Endodermal cell (in vitro differentiated cells): ENCODE measurements at places on chromosomes 2 and 18. TPM values are rescaled to one million over a fixed set of nuclear protein-coding genes. Genes with fewer than 3 reads are reported as not detected.

The GPR155 gene
- total RNA-seq: 0.88 and 1.2 TPM in 2 replicates

GRCh38 chr2:144449028-144449406, 70.9 kb downstream of the ZEB2 start:
- peak; percentile 81 for DNase-seq

- DNase-seq: peak; percentile 60
Observed at GRCh38 chr18:47215554-47216138, 35.8 kb downstream of the SKOR2 start.

- DNase-seq: no peak
Observed at GRCh38 chr2:239212121-239212928, 188.5 kb downstream of the HDAC4 start.

The GKN2 gene
- not detected in 3 replicates for total RNA-seq

The RIT2 gene
- 0.81 and 0.90 TPM in 2 replicates for total RNA-seq

GRCh38 chr2:86038291-86039081, 67.2 kb downstream of the POLR1A start:
- no peak for DNase-seq
